ENCODE measurements at places on chromosomes 5 and 9.

DNA sequence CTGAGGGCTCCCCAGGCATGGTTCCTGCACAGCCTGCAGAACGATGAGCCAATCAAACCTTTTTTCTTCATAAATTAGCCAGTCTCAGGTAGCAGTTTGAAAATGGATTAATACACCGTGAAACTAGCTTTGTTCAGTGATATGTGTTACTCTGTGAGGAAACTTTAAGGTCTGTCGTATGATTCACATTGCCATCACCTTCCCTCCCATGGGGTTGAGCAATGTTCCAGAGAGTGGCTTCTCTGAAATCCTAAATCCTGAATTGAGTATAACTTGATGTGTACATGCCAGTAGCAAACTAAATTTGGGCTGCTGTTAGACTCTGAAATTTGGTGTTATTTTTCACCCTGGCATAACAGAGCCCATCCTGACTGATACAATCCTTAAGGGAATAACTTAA, 866.4 kb upstream of the C9orf72 start:
- no peak for DNase-seq

DNA sequence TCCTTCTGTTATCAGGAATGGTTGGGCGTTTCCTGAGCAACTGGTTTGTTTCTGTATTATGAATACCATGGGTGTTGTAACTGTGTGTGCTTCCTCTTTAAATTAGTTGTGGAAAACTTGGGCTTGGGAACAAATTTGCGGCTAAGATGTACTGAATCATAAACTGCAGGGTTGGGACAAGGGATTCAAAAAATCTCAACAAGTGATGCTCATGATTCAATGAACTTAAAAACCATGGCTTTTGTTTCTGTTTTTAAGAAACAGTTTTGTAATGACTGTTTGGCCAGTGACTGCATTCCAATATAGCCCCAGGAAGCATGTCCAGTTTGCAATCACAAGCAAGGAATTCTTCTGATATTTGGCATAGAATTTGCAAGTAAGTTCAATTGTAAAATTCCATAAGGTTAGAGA, 657.5 kb upstream of the WWC1 start:
- no peak for DNase-seq

DNA sequence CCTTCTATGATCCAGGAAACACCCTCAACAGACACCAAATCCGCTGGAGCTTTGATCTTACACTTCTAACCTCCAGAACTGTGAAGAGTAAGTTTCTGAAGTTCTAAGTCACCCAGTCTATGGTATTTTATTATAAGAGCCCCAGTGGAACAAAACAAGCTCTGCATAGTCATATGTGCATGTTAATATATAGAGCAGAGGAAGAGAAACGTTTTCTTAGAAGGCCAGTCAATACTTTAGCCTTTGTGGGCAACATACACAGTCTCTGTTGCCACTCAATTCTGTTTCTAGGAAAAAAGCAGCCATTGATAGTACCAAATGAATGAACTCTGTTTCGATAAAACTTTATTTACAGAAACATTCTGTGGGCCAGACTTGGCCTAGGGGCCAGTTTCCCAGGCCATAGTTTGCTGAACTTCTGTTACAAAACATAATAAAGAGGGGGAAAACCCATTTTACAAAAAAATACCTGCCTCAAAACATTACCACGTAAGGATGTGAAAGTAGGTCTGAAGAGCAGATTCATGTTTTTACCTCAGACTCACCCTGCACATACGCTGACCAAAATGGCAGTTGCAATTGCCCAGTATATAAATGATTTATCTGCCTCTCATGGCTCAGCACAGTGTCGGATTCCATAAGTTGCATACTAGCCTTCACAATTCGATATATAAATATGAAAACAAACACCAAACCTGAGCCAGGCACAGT, 350.5 kb downstream of the SLIT3 start:
- DNase-seq = no peak

DNA sequence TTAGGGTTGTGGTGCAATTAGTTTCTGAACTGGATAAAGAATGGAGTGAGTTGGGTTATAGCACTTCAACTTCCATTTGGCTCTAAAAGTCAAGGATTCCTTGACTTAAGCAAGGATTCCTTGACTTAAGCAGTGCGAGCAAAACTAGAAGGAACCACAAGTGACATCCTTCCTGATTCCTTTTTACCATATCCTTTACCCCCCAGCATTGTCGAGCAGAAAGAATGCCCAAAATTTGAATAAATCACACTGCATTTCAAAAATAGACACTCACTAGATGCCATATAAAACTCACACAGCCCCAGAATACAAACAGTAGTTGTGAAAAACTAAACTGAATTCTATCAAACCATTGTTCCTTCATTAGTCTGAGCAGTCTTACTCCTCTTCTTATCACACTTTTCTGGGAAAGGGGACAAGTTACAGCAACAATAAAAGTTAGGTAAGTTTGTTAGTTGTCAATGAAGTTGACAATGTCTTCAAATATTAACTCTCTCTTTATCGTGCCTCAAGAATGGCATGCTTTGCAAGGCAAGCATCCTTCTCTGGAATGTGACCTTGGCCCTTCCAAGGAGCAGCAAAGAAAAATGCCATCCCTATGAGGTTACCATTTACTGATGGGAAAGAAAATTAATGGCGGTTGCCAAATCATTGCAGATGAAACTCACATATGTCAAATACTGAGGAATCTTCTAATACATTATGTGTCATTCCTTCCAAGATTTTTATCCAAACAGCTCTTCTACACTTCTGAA, 273.3 kb upstream of the ANKRD55 start:
- DNase-seq = no peak
